Esophagus squamous epithelium (tissue), 5 donors: ENCODE measurements at places on chromosomes 3 and 15. TPM values are rescaled to one million over a fixed set of nuclear protein-coding genes. Genes with fewer than 3 reads are reported as not detected.

KCNH8 gene
- total RNA-seq, result 0.57 TPM

CLDN18 gene
- total RNA-seq, result not detected

SUSD5 gene
- total RNA-seq, result 1.2 TPM

RTP1 gene
- not detected for total RNA-seq

GOLGA8S gene
- not detected for total RNA-seq

SLC28A1 gene
- not detected for total RNA-seq

ILDR1 gene
- total RNA-seq, result 2.3 TPM

STARD9 gene
- total RNA-seq, result 1.4 TPM

DNA sequence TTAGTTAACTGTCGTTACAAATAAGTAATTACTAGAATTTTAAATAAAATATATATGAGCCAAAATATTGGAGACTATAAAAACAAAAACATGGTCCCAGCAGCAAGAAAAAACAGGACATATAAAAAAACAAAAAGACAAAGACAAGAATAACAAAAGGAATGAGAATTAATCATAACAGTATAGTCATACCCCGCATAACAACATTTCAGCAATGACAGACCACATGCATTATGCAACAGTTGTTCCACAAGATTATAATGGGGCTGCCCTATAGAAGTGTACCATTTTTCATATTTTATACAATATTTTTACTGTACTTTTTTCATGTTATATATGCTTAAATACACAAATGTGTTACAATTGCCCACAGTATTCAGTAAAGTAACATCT is 5.6 kb downstream of the HLTF start:
- H3K27ac ChIP-seq, result no peak overlapping the region
- no peak overlapping the region for H3K4me3 ChIP-seq
- no peaks in the 10 kb centered on the region for H3K36me3 ChIP-seq
- H3K27me3 ChIP-seq, result no peaks in the 10 kb centered on the region

GRCh38 chr3:119258915-119259314 is 18.2 kb upstream of the B4GALT4 start:
- H3K4me3 ChIP-seq, result no peak overlapping the region
- no peaks in the 10 kb centered on the region for H3K27me3 ChIP-seq
- no peak for DNase-seq
- no peaks in the 10 kb centered on the region for H3K36me3 ChIP-seq
- H3K4me1 ChIP-seq, result peaks cover 10% of the 10 kb centered on the region

DNA sequence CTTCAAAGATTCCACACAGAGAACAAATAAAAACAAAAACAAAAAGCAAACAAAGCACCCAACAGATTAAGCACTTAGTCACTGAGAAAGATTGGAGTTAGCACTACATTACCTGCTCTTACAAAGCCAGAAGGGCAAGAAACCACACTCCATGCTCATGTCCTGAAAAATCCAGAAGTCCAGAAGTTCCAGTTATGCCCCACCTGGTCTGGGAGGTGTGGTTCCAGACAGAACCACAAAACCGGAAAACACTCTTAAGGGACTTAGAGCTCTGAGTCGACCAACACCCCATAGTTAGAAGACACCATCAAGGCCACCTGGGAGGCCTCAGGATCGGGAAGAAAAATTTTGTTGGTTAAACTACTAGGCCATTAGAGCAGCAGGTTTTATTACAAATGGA is 88.9 kb downstream of the TNIK start:
- DNase-seq, result no peak
- no peak overlapping the region for H3K4me3 ChIP-seq
- peaks cover 23% of the 10 kb centered on the region for H3K4me1 ChIP-seq
- no peak overlapping the region for H3K27ac ChIP-seq

DNA sequence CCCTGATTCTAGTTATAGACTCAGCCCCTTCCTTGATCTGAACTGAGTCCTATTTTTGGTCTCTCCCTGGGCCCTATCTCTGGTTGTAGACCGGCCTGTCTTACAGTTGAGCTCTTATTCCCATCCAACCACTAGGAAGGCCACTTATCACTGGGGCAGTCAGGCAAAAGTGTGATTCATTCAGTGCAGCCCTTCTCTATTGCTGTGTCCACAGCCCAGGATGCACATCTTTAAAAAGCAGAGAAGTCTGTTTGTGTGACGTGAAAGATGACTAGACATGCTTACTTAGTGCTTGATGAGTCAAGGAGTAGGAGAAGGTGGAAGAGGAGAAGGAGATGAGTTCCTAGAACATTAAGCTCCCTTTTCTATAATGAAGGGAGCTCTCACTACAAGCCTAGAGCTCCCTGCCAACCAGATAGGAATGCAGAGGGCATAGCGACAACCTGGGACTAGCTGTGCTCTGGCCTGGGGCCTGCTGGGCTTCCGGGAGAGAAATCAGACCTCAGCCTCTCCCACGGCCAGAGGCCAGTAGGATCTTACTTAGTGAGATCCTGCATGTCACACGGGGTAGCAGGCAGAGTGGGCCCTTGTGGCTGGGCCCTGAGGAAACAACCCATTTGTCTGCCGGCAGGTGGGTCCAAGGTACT is 25.7 kb downstream of the INSYN1 start:
- H3K27ac ChIP-seq, result no peak overlapping the region
- no peaks in the 10 kb centered on the region for H3K36me3 ChIP-seq
- DNase-seq, result no peak
- no peak overlapping the region for H3K4me3 ChIP-seq
- no peaks in the 10 kb centered on the region for H3K27me3 ChIP-seq

- DNase-seq, result no peak
- no peak overlapping the region for H3K4me3 ChIP-seq
Observed at GRCh38 chr3:159854500-159855124, 134.0 kb upstream of the IL12A start.

GRCh38 chr15:78069462-78070029 is 8.0 kb downstream of the TBC1D2B start:
- no peaks in the 10 kb centered on the region for H3K27me3 ChIP-seq
- H3K27ac ChIP-seq, result peak overlapping the region; percentile 90
- no peaks in the 10 kb centered on the region for H3K36me3 ChIP-seq
- no peak overlapping the region for H3K4me3 ChIP-seq

- H3K36me3 ChIP-seq, result no peaks in the 10 kb centered on the region
- H3K27ac ChIP-seq, result no peak overlapping the region
- peaks cover 10% of the 10 kb centered on the region for H3K4me1 ChIP-seq
- no peak for DNase-seq
Observed at GRCh38 chr3:107676469-107677309, 153.9 kb downstream of the BBX start.

GRCh38 chr3:9976721-9977709 is 9.6 kb downstream of the EMC3 start:
- DNase-seq, result peak; percentile 8
- H3K36me3 ChIP-seq, result no peaks in the 10 kb centered on the region
- peak overlapping the region; percentile 90 for H3K27ac ChIP-seq
- H3K27me3 ChIP-seq, result no peaks in the 10 kb centered on the region

- DNase-seq, result no peak
- no peak overlapping the region for H3K27ac ChIP-seq
- H3K4me3 ChIP-seq, result no peak overlapping the region
- H3K27me3 ChIP-seq, result no peaks in the 10 kb centered on the region
- no peaks in the 10 kb centered on the region for H3K4me1 ChIP-seq
Observed at GRCh38 chr15:63880744-63881143, 47.0 kb upstream of the HERC1 start.

GRCh38 chr3:15654127-15654526 is 52.6 kb downstream of the BTD start:
- H3K27ac ChIP-seq, result no peak overlapping the region
- no peak overlapping the region for H3K4me3 ChIP-seq
- DNase-seq, result no peak
- no peaks in the 10 kb centered on the region for H3K4me1 ChIP-seq
- H3K36me3 ChIP-seq, result no peaks in the 10 kb centered on the region
- no peaks in the 10 kb centered on the region for H3K27me3 ChIP-seq

GRCh38 chr3:59535791-59536221 is 486.0 kb upstream of the CFAP20DC start:
- no peaks in the 10 kb centered on the region for H3K4me1 ChIP-seq
- H3K4me3 ChIP-seq, result no peak overlapping the region
- H3K27me3 ChIP-seq, result no peaks in the 10 kb centered on the region
- no peaks in the 10 kb centered on the region for H3K36me3 ChIP-seq

- H3K4me3 ChIP-seq, result no peak overlapping the region
- no peak for DNase-seq
- H3K4me1 ChIP-seq, result no peaks in the 10 kb centered on the region
- no peaks in the 10 kb centered on the region for H3K36me3 ChIP-seq
- H3K27ac ChIP-seq, result no peak overlapping the region
- no peaks in the 10 kb centered on the region for H3K27me3 ChIP-seq
Observed at GRCh38 chr15:56996746-56997470, 78.5 kb downstream of the TCF12 start.
